ENCODE measurements at places on chromosomes 12 and 14. TPM values are rescaled to one million over a fixed set of nuclear protein-coding genes. Genes with fewer than 3 reads are reported as not detected.

GRCh38 chr12:108346727-108347710, 7.9 kb upstream of the CMKLR1 start:
- no peak for DNase-seq

Gene RNF31
- 32.1 TPM for total RNA-seq

GRCh38 chr14:102154821-102155549, 15.3 kb downstream of the WDR20 start:
- peak; percentile 30 for DNase-seq

GRCh38 chr12:101053203-101053602, 156.8 kb downstream of the SLC5A8 start:
- no peak for DNase-seq

- no peak for DNase-seq
Observed at GRCh38 chr12:66359300-66359699, 57.0 kb downstream of the HELB start.

DNA sequence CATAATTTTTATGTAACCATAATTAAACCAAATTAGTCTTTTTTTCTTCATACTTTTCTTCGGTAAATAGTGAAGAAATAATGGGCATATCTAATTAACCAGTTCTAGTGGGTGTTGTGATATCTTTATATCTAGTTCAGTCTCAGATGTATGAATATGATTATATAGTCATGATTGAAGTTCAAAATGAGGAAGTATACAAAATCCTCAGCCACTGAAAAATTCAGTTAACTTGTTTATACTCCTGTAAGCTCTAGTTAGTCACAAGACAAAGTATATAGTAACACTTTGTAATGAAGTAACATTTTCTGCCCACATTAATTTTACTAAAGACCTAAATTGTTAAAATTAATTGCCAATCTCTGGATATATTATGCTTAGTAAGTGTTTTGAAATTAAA, 46.5 kb downstream of the CAND1 start:
- DNase-seq: no peak

Gene KCNA5
- total RNA-seq: not detected

- peak; percentile 49 for DNase-seq
Observed at GRCh38 chr12:96196781-96197180, 2.6 kb downstream of the ELK3 start.

DNA sequence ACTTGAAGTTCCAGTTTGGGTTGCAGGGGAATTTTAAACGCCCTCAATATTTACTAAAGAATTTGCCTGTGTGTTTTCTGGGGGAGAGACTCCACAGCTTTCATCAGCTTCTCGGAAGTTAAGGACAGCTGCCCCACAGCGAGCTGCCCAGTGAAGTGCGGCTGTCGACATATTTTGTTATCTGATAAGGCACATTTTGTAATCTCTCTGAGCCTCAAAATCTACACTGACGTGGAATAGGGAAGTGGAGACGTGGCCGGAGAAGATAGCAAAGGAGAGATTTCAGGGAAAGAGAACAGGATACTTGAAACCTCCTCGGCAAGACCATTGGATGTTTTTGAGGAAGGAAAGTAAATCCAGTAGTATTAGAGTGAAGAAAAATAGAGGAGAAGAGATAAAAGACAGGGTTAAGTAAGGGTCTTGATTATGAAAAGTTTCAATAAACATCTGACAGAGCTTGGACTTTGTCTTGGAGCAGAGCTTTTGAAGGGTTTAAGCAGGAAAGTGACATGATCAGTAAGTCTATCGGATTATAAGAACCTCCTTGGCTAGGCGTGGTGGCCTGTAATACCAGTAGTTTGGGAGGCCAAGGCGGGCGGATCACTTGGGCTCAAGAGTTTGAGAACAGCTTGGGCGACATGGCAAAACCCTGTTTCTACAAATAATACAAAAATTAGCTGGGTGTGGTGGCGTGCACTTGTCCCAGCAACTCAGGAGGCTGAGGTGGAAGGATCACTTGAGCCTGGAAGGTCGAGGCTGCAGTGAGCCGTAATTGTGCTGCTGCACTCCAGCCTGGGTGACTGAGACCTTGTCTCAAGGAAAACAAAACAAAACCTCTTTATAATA, 1.1 kb downstream of the POLR3B start:
- DNase-seq: peak; percentile 35

- DNase-seq: no peak
Observed at GRCh38 chr12:117552971-117553370, 191.5 kb upstream of the NOS1 start.

Gene COX8C
- total RNA-seq: not detected

Gene SCNN1A
- 2.9 TPM for total RNA-seq

DNA sequence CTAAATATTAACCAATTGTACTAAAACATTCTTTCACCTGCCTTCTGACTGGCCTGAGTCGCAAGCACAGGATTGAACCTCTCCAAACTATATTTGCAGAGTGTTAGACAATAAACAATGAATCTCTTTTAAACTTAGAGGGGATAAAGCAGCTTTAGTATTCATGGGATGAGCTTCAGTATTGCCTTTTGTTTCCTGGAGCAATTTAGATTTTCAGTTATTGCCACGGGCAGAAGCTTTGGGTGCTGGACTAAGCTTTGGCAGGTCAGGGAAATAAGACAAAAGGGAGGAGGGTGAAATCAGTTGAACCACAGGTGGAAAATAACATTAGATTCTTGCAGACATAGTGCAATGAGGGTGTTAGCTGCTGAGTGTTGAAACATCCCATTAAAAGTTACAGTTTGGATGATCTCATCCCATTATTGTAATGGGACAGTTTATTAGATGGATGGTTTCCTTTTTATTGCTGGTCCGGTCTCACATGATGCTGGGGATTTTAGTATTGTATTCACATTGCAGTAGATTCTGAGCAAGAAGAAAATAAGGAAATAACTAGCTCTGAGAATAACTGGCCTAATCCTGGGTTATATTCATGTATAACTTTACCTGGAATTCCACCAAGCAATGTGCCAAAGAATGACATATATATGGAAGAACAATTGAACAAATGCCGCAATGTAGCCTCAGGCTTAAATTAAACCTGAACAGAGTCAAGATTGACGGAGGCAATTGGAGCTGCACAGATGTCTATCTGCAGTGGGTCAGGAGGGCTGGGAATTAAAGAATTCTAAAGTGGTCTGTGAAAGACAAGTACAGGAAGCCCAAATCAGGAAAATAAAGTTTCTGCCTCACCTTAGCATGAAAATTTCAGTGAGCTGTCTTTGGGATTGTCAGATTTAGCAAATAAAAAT, 1092.8 kb upstream of the SEL1L start:
- DNase-seq: peak; percentile 16

GRCh38 chr12:14303661-14304155, 61.8 kb upstream of the ATF7IP start:
- no peak for DNase-seq

- DNase-seq: no peak
Observed at GRCh38 chr12:63885401-63885800, 40.9 kb downstream of the SRGAP1 start.

Gene EXOC3L4
- 3.7 TPM for total RNA-seq

Gene IGFBP6
- 147 TPM for total RNA-seq

GRCh38 chr14:103628221-103628683, 759 bp upstream of the KLC1 start:
- DNase-seq: peak; percentile 62
